ENCODE measurements at places on chromosomes 7 and 10.
A peak's percentile ranks its signal among the peaks of the same experiment; 100 is the strongest.

- no peaks in the 10 kb centered on the region for H3K27me3 ChIP-seq
- peaks cover 59% of the 10 kb centered on the region for H3K36me3 ChIP-seq
- H3K4me3 ChIP-seq: no peak overlapping the region
These were observed 108.1 kb upstream of the ZNF746 start for GRCh38 chr7:149605696-149606095.

GRCh38 chr7:134504660-134505164, 22.7 kb upstream of the AKR1B10 start:
- H3K36me3 ChIP-seq: no peaks in the 10 kb centered on the region
- no peak for DNase-seq
- no peaks in the 10 kb centered on the region for H3K27me3 ChIP-seq
- H3K4me1 ChIP-seq: no peaks in the 10 kb centered on the region
- no peak overlapping the region for H3K27ac ChIP-seq

- no peak overlapping the region for H3K4me3 ChIP-seq
- H3K27ac ChIP-seq: no peak overlapping the region
- no peaks in the 10 kb centered on the region for H3K4me1 ChIP-seq
- H3K36me3 ChIP-seq: no peaks in the 10 kb centered on the region
These were observed 18.7 kb downstream of the DKK1 start for GRCh38 chr10:52332815-52333214.

- no peak overlapping the region for H3K4me3 ChIP-seq
- H3K27me3 ChIP-seq: no peaks in the 10 kb centered on the region
- peak; percentile 41 for DNase-seq
- peaks cover 2% of the 10 kb centered on the region for H3K4me1 ChIP-seq
- no peak overlapping the region for H3K27ac ChIP-seq
These were observed 86.6 kb downstream of the COL28A1 start for GRCh38 chr7:7449055-7449454.

DNA sequence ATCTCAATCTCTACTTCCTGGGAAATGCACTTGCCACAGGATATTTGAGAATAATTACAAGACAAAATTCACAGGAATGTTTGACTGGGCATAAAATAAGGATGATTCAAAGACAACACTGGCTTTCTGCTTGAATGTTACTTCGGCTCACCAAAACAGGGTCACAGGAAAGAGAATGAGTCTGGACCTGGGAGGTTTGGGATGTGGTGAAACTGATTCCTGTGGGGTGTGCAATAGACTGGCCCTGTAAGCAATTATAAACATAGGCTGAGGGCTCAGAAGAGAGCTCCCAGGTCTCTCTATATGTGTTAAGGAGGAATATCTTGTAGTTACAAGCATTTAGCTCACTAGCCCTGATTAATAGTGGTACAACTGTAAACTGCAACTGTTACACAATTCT, 613.9 kb upstream of the CELF2 start:
- H3K36me3 ChIP-seq: no peaks in the 10 kb centered on the region
- H3K27ac ChIP-seq: no peak overlapping the region
- H3K4me1 ChIP-seq: no peaks in the 10 kb centered on the region
- no peak for DNase-seq
- no peak overlapping the region for H3K4me3 ChIP-seq

GRCh38 chr10:78475437-78475836, 441.8 kb downstream of the RPS24 start:
- H3K4me3 ChIP-seq: no peak overlapping the region
- DNase-seq: no peak
- H3K4me1 ChIP-seq: no peaks in the 10 kb centered on the region
- H3K27ac ChIP-seq: no peak overlapping the region

DNA sequence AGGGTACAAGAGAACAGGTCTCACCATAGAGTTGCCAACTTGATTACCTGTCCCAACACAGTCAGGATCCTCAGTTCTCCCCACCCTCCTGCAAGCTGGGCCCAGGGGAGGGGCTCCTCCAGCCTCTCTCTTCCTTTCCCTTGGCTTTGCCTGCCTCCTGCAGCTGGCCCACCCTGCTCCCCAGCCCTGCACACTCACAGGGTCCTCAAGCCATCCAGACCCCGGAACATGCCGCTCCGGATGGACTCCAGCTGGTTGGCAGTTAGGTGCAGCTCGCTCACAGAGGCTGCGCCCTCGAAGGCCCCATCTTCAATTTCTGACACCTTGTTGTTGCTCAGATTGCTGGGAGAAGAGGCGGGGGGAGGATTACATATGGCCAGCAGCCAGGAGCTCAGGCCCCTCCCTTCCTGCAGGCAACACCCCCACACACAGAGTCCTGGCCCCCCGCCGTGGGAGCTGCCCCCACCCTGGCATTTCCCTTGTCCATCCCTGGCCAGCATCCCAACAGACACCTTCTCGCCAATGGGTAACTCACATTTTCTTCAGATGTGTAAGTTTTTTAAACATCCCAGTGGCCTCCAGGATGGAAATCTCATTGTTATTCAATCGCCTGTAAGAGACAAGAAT, 139.2 kb downstream of the SLIT1 start:
- H3K27ac ChIP-seq: no peak overlapping the region
- H3K27me3 ChIP-seq: peaks cover 5% of the 10 kb centered on the region
- H3K36me3 ChIP-seq: no peaks in the 10 kb centered on the region
- DNase-seq: no peak
- H3K4me1 ChIP-seq: no peaks in the 10 kb centered on the region

- H3K36me3 ChIP-seq: no peaks in the 10 kb centered on the region
- no peak overlapping the region for H3K4me3 ChIP-seq
- no peaks in the 10 kb centered on the region for H3K27me3 ChIP-seq
- DNase-seq: peak; percentile 50
- H3K4me1 ChIP-seq: peaks cover 24% of the 10 kb centered on the region
- H3K27ac ChIP-seq: no peak overlapping the region
These were observed 61.3 kb downstream of the PIP4K2A start for GRCh38 chr10:22652988-22653481.
